KBM-7 (cell line): ENCODE measurements at places on chromosomes 1 and 21.

DNA sequence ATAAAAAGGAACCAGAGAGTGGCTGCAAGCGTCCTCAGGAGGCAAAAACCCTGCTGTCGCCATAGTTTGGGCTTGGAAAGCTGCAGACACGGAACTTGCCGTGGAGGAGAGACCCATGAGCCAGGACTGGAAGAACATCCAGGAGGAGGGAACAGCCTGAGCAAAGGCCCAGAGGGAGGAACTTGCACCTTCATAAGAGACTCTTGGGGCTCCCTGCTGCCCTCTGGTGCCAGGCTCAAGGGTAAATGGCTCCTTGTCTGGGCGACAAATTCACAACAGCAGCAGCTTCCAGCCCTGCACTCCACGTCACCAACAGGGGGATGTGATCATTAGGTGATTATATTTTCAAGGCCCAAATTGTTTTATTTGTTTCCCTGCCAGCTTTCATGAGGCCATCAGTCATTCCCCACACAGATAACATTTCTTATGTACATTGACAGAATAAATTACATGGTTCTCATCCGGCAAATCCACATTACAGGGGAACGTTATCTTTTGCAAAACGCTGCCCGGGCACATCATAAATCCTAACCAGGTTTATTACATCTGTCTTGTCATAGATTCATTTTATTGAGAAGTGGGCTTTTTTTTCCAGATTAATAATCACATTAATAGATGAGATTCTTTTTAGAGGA is 143.0 kb upstream of the GRIK3 start:
- peak; percentile 23 for DNase-seq

- DNase-seq = peak; percentile 38
These were observed 729 bp upstream of the CDCA8 start for GRCh38 chr1:37691497-37692077.

DNA sequence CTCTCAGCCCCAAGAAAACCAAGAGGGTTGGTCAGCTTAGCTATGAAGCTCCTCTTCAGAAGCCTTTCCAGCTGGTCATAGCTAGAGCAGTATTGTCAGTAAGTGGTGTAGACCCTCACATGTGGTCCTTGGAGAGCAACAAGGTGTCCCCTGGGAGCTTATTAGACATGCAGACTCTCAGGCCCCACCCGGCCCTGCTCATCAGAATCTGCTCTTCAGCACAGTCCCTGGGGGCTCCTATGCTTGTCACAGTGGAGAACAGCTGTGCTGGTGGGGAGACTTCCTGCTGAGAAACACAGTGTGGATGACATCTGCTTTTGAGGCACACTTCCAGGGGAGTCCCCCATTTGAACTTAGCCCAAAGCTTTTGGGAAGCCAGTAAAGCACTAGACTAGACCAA is 21.9 kb upstream of the NEK2 start:
- no peak for DNase-seq

DNA sequence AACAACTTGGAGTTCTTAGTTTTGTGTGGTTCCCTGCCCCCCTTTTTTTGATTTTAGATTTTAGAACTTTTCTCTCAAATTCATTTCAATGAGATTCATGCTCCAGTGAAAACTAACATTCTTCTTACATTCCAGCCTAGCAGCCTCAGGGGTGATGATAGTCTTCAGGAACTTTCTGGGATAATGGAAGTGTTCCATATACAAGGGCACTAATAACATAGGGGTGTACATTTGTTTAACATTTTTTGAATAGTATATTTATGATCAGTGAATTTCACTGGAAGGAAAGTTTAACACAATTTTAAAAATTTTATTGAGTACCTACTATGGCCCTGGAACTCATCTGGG is 61.4 kb upstream of the ZNF648 start:
- DNase-seq = no peak

GRCh38 chr1:44031252-44032169 is at the start of gene SLC6A9:
SLC6A9 (minus strand) TSS chr1:44031462; CDS start chr1:44024277, 7,185 bp downstream.
- DNase-seq = peak; percentile 52

DNA sequence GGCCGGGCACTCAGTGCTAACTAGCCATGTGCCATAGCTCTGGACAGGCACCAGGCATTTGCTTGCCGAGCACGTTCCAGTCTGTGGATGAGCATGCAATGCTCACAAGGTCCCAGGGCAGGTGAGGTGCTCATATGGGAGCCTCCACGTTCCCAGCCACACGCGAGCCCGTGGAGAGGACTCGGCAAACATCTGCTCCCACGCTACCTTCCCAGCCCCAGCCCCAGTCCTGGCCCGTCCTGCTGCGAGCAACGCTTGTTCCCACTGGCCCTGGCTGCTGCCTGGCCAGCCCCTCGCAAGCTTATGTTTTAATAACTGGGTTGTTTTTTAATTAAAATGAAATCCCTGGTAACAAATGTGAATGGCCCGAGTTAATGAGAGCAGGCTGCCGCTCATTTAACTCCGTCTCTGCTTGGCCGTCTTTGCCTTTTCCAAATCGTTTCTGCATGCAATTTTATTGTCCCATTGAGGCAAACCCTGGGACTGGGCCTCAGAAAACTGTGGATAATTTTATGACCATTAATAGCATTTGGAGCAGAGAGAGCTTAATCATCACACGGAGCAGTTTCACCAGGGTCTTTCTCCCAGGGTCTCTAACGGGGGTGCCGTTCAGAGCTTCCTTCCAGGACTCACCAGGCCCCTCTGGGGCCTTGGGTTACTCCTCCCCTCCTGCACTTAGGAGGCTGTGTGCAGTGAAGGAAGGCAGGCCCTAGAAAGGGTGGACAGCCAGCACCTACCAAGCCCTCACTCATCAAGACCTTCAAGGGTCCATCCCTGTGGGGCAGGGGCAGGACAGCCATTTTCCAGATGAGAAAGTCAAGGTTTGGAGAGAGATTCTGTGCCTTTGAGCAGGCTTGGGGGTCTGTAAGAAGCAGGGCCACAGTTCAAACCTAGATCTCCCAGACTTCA is 136.8 kb downstream of the GLIS1 start:
- no peak for DNase-seq

DNA sequence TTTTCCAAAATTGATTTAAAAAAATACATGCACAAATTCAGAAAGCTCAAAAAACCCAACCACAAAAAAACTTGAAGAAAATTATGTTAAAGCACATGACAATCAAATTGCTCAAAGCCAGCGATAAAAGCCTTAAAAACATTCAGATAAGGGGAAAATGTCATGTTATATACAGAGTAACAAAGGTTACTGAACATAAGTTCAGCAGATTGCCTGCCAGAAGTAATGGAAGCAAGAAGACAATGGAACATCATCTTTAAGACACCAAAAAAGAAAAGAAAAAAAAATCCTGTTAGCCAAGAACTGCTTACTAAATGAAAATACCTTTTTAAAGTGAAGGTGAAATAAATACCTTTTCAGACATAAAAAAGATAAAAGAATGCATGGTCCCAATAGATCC is 147.2 kb upstream of the SGIP1 start:
- peak; percentile 39 for DNase-seq

- no peak for DNase-seq
These were observed 74.8 kb downstream of the PLD5 start for GRCh38 chr1:242449661-242450060.

DNA sequence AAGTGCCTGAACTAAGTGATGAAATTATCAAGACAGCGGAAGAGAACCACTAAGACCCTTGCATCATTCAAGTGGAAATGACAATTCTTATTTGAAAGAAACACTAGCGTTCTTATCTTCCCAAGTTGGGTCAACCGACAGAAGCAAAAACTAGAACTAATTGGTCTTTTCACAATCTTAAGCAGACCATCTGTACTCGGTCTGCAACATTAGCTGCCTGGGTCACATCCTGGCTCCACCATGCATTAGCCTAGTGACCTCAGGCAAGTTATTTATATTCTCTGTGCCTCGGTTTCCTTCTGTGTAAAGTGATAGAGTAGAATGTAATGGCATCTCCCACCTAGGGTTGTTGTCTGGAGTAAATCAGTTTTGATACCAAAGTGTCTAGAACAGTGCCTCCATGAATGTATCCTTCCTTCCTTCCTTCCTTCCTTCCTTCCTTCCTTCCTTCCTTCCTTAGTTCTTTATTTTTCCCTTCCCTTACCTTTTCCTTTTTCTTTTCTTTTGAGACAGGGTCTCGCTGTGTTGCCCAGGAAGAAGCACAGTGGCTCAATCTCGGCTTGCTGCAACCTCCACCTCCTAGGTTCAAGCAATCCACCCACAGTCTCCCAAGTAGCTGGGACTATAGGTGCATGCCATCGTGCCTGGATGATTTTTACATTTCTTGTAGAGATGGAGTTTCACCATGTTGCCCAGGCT is 6.0 kb downstream of the COLGALT2 start:
- no peak for DNase-seq
